ENCODE measurements at places on chromosomes 1 and 21. TPM values are rescaled to one million over a fixed set of nuclear protein-coding genes. Genes with fewer than 3 reads are reported as not detected.
A peak's percentile ranks its signal among the peaks of the same experiment; 100 is the strongest.

- DNase-seq, result no peak
Measured at GRCh38 chr1:4170548-4171340, 270.7 kb upstream of the C1orf174 start.

- DNase-seq, result peak; percentile 95
Measured at GRCh38 chr1:88731475-88732269, 47.6 kb downstream of the PKN2 start.

DNA sequence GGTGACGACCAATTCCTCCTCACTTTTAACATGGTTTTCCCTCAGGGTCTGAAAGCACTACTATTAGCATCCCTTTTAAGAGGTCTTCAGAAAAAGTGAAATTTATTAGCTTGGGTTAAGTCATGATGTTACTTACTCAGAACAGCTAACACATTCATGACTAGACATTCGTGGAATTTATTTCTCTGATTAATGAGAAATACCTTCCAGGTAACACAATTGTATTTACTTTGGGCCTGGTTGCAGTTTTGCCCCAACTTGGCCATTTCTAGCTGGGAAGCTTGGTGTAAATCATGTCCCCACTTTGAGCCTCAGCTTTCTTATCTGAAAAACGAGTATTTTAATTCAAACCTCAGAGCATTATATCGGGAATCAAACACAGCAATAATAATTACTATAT is 119.2 kb upstream of the SPATA6 start:
- no peak for DNase-seq

- DNase-seq, result no peak
Measured at GRCh38 chr1:11960276-11960675, 20.0 kb upstream of the MFN2 start.

The UBL4B gene
- polyA plus RNA-seq, result 34.8 TPM

- DNase-seq, result no peak
Measured at GRCh38 chr1:160494620-160495019, 28.4 kb downstream of the SLAMF6 start.

The CYP4B1 gene
- not detected for polyA plus RNA-seq
